ENCODE measurements at places on chromosomes 2 and 18. TPM values are rescaled to one million over a fixed set of nuclear protein-coding genes. Genes with fewer than 3 reads are reported as not detected.

- DNase-seq, result no peak
Measured at GRCh38 chr2:151623631-151624030, 110.6 kb downstream of the NEB start.

DNA sequence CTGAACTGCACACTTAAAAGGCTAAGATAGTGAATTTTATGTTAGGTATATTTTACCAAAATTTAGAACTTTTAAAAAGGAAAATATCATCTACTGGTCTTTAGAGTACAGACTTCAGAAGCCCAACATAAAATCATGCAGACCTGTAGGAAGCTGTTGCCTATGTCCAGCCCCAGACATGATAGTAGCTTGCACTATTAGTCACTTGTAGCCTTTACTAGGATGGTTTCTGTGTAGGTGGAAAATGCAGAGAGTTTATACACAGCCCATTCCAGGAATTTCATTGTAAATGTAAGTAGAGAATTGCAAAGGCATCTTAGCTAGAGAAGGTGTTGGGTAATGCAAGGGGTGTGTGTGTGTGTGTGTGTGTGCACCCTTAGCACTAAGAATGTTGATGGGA is 640.2 kb downstream of the RNF144A start:
- DNase-seq, result no peak

- DNase-seq, result no peak
Measured at GRCh38 chr2:208820014-208820688, 413.6 kb downstream of the PTH2R start.

GRCh38 chr18:38009320-38009719 is 443.7 kb upstream of the CELF4 start:
- no peak for DNase-seq

Gene GALNT3
- 1.1 TPM for total RNA-seq
